ENCODE measurements at places on chromosomes 12 and 14. TPM values are rescaled to one million over a fixed set of nuclear protein-coding genes. Genes with fewer than 3 reads are reported as not detected.

DNA sequence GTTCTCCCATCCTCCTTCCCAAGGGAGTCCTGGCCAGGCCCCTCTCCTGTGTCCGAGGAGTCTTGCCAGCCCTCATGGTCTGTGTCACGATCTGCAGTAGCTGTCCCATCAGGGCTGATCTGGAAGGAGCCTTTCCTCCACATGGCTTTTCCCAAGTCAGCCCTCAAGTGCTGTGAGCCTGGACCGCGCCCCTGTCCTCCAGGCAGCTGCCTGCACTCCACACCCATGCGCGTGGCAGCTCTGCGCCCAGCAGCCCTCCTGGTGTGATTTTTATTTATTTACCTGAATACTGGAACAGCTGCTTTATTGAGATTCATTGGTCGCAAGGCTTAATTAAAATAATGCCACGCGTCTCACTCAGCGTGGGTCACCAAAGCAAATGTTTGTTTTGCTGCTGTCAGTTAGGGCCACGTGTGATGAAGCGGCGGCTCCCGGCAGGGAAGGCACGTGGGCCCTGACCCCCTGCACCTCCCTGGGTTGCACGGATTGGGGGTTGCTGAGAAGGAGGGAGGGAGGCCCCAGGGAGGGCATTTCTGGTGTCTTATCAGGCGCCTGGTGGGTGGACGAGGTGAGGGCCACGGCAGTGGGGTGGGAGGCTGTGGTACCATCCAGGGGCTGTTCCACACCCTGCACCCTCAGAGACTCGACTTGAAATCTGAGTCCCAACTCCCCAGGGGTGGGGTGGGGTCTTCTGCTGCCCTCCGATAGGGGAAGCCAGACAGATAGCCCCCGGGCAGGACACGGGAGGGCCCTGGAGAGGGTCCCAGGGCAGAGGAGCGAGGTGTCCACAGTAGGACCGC lies 206.3 kb upstream of the C14orf180 start:
- H3K36me3 ChIP-seq = no peaks in the 10 kb centered on the region
- no peak overlapping the region for H3K27ac ChIP-seq
- DNase-seq = no peak
- no peak overlapping the region for H3K4me3 ChIP-seq
- H3K4me1 ChIP-seq = no peaks in the 10 kb centered on the region

DNA sequence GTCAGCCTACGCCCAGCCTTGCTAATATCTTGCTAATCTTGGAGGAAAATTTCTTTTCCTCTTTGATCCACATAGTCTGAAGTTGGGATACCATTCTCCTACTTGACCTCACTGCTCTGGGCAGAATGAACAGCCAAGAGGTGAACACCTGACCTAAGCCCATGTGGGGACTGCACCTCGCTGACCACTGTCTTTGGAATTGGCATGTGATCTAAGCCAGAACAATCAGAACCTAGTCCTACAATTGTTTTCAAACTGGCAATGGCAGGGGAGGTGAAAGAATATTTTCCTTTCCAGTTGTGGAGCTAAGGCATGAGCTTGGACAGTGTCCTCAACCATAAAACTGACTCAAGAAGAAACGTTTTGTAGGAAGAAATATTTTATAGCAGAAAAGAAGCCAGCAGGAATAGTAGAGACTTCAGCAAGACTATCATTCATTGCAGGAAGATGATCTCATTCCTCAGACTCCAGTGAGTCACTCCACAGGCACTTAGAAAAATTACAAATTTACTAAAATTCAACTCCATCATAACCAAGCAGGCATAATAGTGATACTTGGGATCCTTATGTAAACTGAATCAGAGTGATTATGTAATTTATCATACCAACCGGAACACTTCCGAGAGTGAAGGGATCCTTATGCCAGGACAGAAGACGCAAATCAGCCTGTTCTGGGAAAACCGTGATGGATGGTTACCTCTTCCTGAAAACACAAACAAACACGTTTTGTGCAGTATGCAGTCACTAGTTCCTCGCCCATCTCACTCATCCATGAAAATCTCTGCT lies 14.7 kb downstream of the PTPRO start:
- DNase-seq = no peak
- no peak overlapping the region for H3K27ac ChIP-seq
- H3K27me3 ChIP-seq = no peaks in the 10 kb centered on the region

LPAR5 gene
- 0.31 TPM for total RNA-seq

PSMA6 gene
- 69.4 TPM for total RNA-seq

- DNase-seq = no peak
- H3K27ac ChIP-seq = no peak overlapping the region
- H3K36me3 ChIP-seq = no peaks in the 10 kb centered on the region
- H3K4me1 ChIP-seq = no peaks in the 10 kb centered on the region
- H3K4me3 ChIP-seq = no peak overlapping the region
These were observed 562.0 kb downstream of the ETNK1 start for GRCh38 chr12:23186950-23187349.

DNA sequence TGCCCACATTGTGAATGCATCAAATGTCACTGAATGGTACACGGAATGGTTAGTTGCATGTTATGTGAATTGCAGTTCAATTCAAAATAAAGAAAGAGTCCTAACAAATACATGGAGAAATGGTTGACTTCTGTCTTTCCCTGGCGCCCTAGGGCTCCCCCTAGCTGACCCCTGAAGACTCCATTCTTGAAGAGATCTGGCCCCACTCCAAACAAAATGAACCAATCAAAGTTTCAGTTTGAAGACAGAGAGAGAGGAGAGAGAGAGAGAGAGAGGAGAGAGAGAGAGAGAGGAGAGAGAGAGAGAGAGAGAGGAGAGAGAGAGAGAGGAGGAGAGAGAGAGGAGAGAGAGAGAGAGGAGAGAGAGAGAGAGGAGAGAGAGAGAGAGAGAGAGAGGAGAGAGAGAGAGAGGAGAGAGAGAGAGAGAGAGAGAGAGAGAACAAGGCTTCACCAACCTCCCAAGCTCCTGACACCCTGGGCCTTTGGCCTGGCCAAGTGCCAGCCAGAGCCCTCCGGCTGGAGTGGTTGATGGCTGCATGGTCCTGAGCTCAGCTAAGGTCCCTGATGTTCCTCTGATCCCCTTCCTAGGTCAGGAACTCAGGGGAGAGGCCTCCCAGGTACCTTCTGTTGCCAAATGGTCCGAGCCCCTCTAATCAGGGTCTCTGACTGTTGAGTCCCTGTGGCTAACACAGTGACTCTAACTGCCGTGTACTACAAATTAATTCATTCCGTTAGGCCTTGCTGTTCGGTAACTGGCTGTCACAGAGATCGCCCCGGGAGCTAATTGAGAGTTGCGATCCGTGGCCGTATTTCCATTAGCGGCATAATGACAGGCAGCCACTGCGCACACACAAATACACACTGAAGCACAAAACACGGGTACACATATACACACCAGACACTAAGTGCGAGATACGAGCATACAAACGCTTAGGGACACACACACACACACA lies 188.8 kb downstream of the ESRRB start:
- no peak for DNase-seq
- no peaks in the 10 kb centered on the region for H3K27me3 ChIP-seq
- H3K27ac ChIP-seq = no peak overlapping the region
- no peak overlapping the region for H3K4me3 ChIP-seq
- no peaks in the 10 kb centered on the region for H3K4me1 ChIP-seq
- no peaks in the 10 kb centered on the region for H3K36me3 ChIP-seq

DNA sequence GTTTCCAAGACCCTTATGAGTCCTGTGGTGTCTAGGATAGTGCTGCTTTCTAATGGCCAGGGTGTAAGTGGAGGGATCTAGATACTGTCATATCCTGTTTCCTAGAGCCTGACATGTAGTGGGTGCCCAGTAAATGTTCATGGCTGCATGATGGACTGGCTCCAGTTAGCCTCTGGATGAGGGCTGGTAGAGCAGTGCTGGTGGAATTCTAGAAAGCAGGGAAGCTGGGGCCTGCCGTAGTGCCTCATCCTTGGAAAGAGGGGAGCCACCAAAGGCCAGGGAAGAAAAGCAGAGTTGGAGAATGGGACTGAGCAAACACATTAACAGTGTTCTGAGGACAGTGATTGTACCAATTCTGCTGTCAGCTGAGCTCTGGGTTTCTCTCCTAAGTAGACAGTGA lies 637 bp downstream of the GZMB start:
- no peak for DNase-seq
- H3K27ac ChIP-seq = no peak overlapping the region
- no peaks in the 10 kb centered on the region for H3K36me3 ChIP-seq
- no peaks in the 10 kb centered on the region for H3K4me1 ChIP-seq
- no peaks in the 10 kb centered on the region for H3K27me3 ChIP-seq

GRCh38 chr14:48925184-48925583 lies 661.0 kb downstream of the RPS29 start:
- no peak overlapping the region for H3K27ac ChIP-seq
- no peaks in the 10 kb centered on the region for H3K4me1 ChIP-seq
- H3K4me3 ChIP-seq = no peak overlapping the region
- DNase-seq = no peak

DNA sequence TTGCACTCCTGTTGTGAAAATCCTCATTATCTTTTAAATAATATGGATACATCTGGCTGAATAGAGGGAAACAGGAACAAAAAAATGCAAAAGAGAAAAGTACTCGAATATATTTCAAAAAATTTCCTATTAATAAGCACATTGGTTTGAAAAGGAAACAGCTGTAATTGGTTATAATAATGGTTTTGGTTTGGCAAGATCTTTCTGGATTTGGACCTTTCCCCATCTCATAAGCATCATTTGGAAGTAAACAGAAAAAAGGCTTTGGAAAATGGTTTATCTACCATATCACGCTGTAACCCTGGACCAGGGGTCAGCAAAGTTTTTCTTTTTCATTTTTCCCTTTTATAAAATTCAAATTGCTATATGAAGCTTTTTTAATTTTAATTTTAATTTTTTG lies 2.8 kb upstream of the NINJ2 start:
- DNase-seq = no peak
- no peaks in the 10 kb centered on the region for H3K4me1 ChIP-seq
- no peak overlapping the region for H3K4me3 ChIP-seq
- no peak overlapping the region for H3K27ac ChIP-seq

GRCh38 chr12:106999446-106999845 lies 12.5 kb upstream of the MTERF2 start:
- no peak overlapping the region for H3K4me3 ChIP-seq
- no peaks in the 10 kb centered on the region for H3K4me1 ChIP-seq
- no peaks in the 10 kb centered on the region for H3K36me3 ChIP-seq
- DNase-seq = no peak

DNA sequence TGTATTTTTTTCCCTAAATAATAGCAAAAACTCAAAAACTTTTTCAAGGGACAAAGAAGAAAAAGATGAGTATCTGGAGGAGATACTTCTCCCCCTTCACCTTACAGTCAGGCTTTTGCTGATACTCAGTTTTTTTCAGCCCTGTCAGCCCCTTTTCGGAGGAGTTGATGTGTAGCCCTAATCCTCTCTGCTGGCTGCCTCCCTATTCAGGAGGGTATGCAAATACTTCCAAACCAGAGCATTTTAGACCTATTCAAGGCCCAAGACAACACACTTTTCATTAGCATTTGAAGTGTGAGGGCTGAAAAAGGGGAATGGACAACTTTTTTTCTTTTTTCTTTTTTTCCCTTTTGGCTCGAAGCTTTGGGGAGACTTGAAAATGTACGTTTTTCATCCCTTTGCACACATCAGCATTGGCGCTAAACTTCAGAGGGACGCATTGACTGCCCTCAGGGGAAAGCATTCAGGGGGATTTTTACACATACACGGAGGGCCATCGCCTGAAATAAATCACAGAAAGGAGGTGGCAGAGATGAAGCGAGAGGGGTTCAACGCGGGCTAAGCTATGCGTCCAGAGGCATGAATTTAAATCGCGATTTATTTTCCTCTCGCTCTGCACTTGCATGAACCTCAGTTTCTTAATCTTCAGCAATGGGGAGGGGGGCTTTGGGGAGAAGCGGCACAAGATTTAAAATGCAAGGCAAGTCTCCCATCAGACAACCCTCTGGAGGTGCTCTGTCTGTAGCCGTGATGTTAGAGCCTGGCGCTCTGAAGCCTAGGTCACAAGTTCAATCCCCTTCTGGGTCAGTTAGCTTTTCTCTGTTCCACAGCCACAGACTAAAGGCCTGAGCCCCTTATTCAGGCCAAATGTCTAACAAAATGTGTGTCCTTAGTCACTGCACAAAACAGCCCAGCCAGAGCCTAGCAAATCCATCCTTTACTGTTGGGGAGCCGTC lies 86.3 kb downstream of the ASCL1 start:
- H3K27me3 ChIP-seq = no peaks in the 10 kb centered on the region
- no peaks in the 10 kb centered on the region for H3K36me3 ChIP-seq
- H3K4me1 ChIP-seq = no peaks in the 10 kb centered on the region

IFI27 gene
- 10.0 TPM for total RNA-seq

SLC6A15 gene
- not detected for total RNA-seq

IL31 gene
- total RNA-seq = not detected

MYL6B gene
- 10.2 TPM for total RNA-seq

TBX5 gene
- not detected for total RNA-seq

GPHN gene
- total RNA-seq = 60.8 TPM

DNA sequence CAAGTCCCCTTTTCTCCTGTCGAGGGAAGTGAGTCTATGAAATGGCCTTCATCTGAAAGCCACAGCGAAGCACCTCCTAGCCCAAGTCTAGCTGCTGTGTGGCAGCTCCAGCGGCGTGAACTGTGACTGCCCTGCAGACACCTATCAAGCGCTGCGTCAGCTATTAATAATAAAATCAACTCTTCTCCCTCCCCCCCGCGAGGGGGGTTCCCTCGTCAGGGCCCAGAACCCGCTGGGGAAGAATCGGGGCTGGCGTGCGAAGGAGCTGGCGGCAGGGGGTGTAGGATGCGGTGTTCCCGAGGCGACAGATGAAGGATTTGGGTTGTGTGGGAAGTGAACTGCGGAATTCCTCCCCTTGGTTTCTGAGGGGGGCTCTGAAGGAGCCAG lies 662 bp upstream of the ATP2A2 start:
- H3K4me1 ChIP-seq = peaks cover 33% of the 10 kb centered on the region
- DNase-seq = peak; percentile 60
- no peaks in the 10 kb centered on the region for H3K27me3 ChIP-seq
- H3K27ac ChIP-seq = peak overlapping the region; percentile 97
- peaks cover 5% of the 10 kb centered on the region for H3K36me3 ChIP-seq

GRCh38 chr14:99506276-99506675 lies 25.1 kb downstream of the CCNK start:
- H3K27ac ChIP-seq = no peak overlapping the region
- no peaks in the 10 kb centered on the region for H3K27me3 ChIP-seq
- H3K4me1 ChIP-seq = peaks cover 10% of the 10 kb centered on the region

DNA sequence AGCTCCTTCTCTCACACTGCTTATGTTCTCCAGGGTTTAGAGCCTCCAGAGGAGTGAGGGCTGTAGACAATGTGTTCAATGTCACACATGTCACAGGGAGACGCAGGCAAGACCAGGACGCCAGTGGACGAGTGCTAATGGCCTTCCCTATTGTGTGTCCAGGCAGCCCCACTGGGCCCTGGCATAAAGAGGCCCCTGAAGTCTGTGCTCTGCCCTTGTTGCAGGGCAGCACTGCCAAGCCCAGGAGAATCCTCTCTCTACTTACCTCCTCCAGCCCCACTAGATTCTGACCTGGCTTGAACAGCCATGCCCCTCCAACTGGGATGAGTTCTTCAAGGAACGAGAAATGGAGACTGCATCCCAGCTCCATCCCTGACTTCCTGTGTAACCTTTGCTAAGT lies 24.8 kb upstream of the TMEM106C start:
- H3K27me3 ChIP-seq = no peaks in the 10 kb centered on the region
- no peak overlapping the region for H3K27ac ChIP-seq
- H3K4me1 ChIP-seq = no peaks in the 10 kb centered on the region
- no peak overlapping the region for H3K4me3 ChIP-seq

SLC10A1 gene
- 68.1 TPM for total RNA-seq

GRCh38 chr12:15428632-15429031 lies 106.3 kb downstream of the PTPRO start:
- no peak overlapping the region for H3K4me3 ChIP-seq
- no peaks in the 10 kb centered on the region for H3K36me3 ChIP-seq
- H3K4me1 ChIP-seq = no peaks in the 10 kb centered on the region

GRCh38 chr12:24846689-24847088 lies 102.2 kb downstream of the BCAT1 start:
- H3K4me3 ChIP-seq = no peak overlapping the region
- no peak overlapping the region for H3K27ac ChIP-seq
- no peaks in the 10 kb centered on the region for H3K27me3 ChIP-seq
- DNase-seq = no peak
